ENCODE measurements at places on chromosomes 12 and 14.

DNA sequence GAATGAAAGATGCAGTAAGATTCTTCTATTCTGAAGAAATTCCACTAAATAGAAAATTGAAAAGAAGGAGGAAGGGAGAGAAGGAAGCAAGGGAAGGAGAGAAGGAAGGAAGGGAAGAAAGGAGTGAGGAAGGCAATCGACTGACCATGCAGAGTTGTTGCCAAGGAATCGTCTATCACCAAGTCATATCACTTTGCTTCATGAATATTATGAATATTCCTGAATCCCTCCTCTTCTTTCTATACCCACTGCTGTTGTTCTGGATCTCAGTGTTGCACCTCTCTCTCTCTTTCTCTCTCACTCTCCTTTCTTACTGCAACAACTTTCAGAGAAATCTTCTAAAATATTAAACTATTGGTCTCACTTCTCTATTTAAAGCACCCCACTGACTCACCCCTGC lies 222.4 kb downstream of the IPO8 start:
- no peak for DNase-seq

DNA sequence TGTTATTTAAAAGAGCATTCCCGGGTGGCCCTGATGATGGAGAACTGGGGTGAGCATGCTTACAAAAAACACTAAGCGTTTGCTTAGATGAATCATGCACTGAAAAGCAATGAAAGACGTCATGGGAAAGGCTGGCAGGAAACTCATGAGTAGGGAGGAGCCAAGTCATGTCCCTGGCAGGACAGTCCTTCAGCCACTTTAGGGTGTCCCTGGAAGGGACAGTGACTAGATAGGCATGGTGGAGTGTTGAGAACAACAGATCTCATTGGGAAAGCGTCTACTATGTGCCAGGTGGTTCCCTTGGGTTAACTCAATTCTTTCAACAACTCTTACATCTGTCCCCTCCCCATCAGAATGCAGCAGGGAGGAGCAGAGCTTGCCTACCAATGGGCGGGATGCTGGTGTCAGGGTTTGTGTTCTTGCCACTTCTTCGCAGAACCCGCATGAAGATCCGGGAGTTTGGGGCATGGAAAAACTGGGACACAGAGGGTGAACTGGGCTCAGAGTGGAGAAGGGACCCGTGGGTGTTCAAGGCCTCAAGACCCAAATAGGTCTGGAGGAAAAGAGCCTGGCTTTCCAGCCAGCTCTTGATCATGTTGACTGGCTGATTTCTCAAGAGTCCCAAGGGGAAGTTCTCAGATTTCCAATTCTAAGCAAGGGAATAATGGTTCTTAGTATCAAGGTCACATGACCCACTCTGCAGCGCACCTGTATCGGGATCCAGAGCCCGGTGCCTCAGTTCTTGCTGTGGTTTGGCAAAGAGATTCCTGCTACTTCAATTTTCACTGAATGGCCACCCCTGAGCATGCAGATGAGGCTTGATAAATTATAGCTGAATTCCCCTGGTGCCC lies 653.9 kb upstream of the TBX3 start:
- DNase-seq, result no peak

GRCh38 chr12:3187846-3188770 lies 110.9 kb downstream of the TSPAN9 start:
- no peak for DNase-seq

GRCh38 chr12:7190268-7191055 lies 976 bp downstream of the PEX5 start:
- DNase-seq, result no peak

DNA sequence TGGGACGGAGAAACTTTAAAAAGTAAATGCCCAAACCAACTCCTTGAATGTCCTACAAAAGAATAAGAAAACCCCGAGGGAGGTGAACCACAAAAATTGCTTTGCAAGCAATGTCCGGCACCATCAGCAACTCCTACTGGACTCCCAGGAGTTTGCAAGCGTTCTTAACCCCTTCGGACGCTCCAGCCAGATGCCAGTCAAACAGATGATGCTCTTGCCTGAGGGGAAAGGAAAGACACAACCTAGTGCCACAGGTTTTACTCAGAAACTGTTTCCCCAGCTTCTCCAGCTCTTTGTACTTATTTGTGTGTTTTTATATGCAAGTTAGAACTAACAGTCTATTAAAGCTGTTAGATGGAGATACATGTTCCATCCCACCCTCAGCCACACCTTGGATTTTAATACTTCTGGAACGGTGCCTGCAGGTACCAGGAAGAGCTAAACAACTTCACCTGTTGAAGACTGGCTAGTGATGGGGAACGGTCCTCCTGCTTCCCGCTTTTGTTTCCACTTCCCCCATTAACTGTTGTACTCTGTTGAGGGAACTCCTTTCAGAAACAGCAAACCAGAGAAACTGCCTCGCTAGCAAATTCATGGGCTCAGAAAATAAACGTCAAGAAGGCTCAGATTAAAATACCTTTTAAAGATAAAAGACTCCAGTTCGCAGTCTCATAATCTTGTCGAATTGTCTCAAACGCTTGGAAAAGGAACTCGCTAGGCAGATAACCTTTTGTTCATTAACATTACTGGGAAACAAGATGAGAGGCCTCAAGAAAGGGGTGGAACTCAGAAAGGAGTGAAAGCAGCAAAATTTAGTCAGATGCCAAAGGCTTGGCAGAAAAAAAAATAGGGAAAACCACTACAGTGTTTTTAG lies 1.1 kb upstream of the FERMT2 start:
- DNase-seq, result no peak

DNA sequence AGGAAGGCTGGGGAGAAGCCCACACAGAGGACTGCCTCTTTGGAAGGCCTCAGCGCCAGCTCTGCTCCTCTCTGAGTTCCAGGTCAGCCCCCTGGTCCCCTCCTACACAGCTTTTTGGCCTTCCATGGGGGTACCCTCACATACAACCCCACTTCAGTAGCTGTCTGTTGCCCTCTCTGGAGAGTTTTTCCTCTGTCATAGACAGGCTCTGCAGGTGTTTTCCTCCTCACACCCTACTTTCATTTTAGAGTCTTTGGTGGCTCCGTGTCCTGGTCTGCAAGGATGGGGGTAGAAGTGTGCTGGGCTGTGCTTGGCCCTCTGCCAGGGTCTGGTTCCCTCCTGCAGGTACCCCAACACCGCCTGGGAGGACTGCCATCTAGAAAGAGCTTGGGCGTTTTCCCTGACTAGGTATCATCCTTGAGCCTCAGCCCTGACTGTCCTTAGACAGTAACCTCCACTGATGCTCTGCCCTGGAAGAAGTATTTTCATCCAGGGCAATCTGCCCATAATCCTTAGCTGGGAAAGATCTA lies 15.1 kb downstream of the ZDHHC22 start:
- no peak for DNase-seq

- DNase-seq, result no peak
These were observed 28.2 kb upstream of the AMN1 start for GRCh38 chr12:31756977-31757420.

- DNase-seq, result no peak
These were observed 420.5 kb downstream of the TMEM132D start for GRCh38 chr12:129483111-129483893.

- DNase-seq, result no peak
These were observed 217.8 kb downstream of the KITLG start for GRCh38 chr12:88362439-88362838.

- no peak for DNase-seq
These were observed 40.7 kb upstream of the FUT8 start for GRCh38 chr14:65371784-65372183.

- no peak for DNase-seq
These were observed 83.1 kb upstream of the TSPAN8 start for GRCh38 chr12:71240946-71241345.

GRCh38 chr12:50862316-50862715 lies 19.6 kb downstream of the TMPRSS12 start:
- no peak for DNase-seq

GRCh38 chr14:99176156-99176945 lies 95.6 kb downstream of the BCL11B start:
- no peak for DNase-seq

GRCh38 chr12:124513297-124513867 lies 54.0 kb downstream of the NCOR2 start:
- DNase-seq, result no peak

GRCh38 chr12:76186131-76186906 lies 101.8 kb upstream of the NAP1L1 start:
- DNase-seq, result no peak

DNA sequence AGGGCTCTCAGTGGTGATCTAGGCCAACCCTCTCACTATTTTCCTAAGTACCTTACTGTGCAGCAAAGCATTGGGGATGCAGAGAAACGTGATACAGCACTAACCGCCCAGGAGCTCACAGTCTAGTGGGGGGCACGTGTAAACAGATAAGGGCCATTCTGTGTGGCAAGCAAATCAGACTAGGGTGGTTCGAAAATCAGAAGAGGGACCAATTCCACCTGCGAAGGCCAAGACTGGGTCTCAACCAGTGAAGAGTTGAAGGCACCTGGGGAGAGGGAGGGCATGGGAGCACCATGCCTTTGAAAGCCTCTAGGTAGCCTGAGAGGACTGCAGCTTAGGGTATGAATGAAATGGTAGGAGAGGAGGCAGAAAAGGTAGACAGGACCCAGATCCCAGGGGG lies 2.2 kb downstream of the PITPNM2 start:
- no peak for DNase-seq

DNA sequence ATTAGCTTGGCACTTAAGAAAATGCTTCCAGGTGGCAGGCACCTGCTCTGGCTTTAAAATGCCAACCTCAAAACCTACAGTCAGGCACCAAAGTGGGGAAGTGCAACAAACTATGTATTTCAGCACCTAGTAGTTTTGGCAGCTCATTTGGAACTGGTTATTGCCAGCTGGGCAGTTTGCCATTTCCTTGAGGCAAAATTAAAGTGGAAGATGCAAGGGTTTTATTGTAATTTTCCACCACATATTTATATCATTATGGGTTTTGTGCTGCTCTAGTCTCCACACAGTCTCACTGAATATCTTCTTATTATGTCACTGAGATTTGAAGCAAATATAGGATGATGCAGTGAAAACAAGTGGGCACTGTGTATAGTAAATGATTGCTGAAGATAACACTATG lies 117.0 kb downstream of the PRKD1 start:
- DNase-seq, result no peak

DNA sequence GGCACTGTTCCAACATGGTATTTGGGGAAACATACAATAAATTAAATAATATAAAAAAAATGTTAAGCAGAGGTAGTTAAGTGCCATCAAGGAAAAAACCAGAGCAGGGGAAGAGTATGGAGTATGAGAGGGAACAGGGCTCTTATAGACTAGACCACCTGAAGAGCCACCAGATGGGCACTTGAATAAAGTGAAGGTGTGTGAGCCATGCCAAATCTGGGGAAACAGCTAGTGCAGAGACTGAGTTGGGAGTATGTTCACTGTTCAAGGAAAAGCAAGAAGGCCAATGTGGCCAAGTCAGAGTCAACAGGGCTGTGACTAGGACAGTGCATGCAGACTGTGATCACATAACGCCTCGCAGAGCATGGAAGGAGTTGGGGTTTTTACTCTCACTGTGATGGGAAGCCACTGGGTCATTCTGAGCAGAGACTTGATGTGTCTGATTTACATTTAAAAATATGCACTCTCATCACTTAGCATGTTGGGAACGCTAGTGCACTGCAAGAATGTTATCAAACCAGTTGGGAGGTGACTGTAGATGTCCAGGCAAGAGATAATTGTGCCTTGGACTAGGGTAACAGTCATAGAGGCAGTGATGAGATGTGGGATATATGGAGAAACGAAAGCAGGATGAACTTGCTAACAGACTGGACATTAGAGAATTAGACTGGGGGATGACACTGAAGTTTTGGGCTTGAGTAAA lies 25.6 kb downstream of the NDUFA12 start:
- no peak for DNase-seq

- no peak for DNase-seq
These were observed 158.0 kb upstream of the RTL1 start for GRCh38 chr14:101061411-101062064.

DNA sequence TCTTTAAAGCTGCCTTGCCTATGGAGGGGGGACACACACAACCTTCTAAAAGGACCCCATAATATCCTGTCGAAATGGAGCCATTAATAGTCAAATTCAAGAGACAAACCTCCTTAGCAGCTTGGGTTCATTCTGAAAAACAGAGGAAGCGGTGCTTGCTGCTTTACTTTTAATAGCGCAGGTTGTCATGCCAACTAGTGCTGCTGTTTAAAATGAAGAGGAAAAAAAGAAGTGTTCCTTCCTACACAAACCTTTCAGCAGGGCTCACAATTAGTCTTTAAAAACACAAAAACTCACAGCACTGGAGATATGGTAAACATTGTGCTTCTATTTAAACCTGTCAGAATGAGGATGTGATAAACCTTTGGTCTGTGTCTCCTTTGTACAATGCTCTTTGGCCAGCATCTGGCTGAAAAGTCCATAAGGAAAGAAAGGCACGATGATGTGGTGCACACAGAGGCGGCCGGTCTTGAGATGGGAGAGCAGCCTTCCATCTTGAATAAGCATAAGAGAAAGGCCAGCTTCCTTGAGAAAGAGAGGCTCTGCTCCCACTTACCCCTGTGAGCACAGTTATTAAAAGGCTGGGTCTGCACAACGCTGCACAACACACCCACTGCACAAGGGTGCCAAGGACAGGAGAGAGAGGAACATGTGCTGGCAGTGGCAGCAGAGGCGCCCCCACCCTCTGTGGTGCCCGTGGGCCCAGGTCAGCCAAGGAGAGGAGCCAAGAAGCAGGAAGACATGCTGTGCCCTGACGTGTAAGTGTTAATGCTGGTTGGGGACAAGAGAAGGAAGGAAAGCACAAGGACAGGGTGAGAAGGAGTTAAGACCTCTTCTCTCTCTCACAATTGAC lies 144.6 kb downstream of the TTC7B start:
- DNase-seq, result no peak

GRCh38 chr12:117408161-117408791 lies 46.9 kb upstream of the NOS1 start:
- no peak for DNase-seq

DNA sequence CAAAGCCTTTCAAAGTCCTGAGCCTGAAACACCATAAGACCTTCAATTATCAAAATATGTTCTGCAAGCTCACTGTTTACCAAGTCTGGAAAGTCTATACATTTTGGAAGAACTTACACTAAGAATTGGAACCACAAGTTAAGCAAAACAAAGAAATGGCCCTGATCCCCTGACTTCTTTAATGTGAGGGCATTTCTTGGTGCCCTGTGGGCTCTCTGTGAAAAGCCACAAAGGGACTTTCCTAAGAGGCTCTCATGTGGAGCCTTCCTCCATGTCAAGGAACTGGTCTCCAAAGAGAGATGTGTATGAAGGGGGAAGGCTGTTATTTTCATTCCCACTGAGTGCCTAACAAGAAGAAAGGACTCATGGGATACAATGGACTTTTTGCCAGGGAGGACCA lies 13.5 kb upstream of the MYH6 start:
- DNase-seq, result no peak

DNA sequence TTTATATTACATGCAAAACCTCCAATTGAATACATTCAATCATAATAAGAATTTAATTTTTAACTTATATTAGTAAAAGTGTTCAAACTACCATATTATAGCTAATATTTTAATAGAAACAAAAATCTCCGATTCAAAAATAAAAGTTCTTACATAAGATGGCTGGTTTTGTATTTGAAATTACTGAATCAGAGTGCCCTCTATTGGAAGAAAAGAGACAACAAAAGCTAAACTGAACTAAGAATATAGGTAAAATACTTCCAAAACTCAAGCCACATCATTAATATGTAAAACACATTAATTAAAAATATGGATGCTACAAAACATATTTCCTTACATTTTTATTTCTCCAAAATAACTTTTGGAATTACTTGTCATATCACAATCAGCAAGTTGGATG lies 120.3 kb downstream of the GARIN6 start:
- DNase-seq, result no peak

All from stimulated activated CD8-positive, alpha-beta memory T cell treated with anti-CD3 and anti-CD28 coated beads, Interleukin-4, amount 100 ng/mL, for 1 hour (primary cell).